A549 treated with Hydrocortisone at 1 μM for 4 hours (cell line): ENCODE measurements at places on chromosomes 3 and 15. TPM values are rescaled to one million over a fixed set of nuclear protein-coding genes. Genes with fewer than 3 reads are reported as not detected.

Gene PLCB2
- 0.67 to 1.1 TPM (median 0.85 TPM) in 5 replicates for total RNA-seq

Gene PPM1M
- 3.9 to 5.2 TPM (median 4.2 TPM) in 5 replicates for total RNA-seq

Gene SNX22
- 0.75 to 1.3 TPM (median 1.3 TPM) in 5 replicates for total RNA-seq

Gene C2CD4B
- total RNA-seq = 0.15 to 0.32 TPM (median 0.30 TPM) in 5 replicates

Gene SPINK8
- total RNA-seq = not detected in 5 replicates

Gene CLRN1
- total RNA-seq = not detected in 5 replicates

Gene THBS1
- 41.7 to 98.2 TPM (median 57.1 TPM) in 5 replicates for total RNA-seq

Gene TMCO5A
- not detected in 5 replicates for total RNA-seq

Gene NUP210
- total RNA-seq = 34.0 to 42.3 TPM (median 39.4 TPM) in 5 replicates

Gene UBP1
- total RNA-seq = 46.3 to 64.2 TPM (median 50.6 TPM) in 5 replicates

Gene LRRC2
- total RNA-seq = 0.02 TPM in 1 of 5 replicates, not detected in the others

Gene DLL4
- total RNA-seq = 1.8 to 2.4 TPM (median 2.1 TPM) in 5 replicates

Gene CPLX3
- total RNA-seq = 0.05 to 0.06 TPM in 2 of 5 replicates, not detected in the others

Gene MINAR1
- total RNA-seq = 0.39 to 0.61 TPM (median 0.51 TPM) in 5 replicates

Gene GOLGA6L7
- total RNA-seq = not detected in 5 replicates

Gene SLCO3A1
- 20.0 to 23.1 TPM (median 21.4 TPM) in 5 replicates for total RNA-seq

Gene FAM107A
- total RNA-seq = 0.17 to 0.29 TPM (median 0.22 TPM) in 5 replicates

Gene PPP1R14D
- 0.17 to 0.32 TPM in 2 of 5 replicates, not detected in the others for total RNA-seq

Gene FMN1
- 0.21 to 0.39 TPM (median 0.29 TPM) in 5 replicates for total RNA-seq

Gene TTLL13
- 0.03 to 0.18 TPM (median 0.14 TPM) in 5 replicates for total RNA-seq

Gene NAALADL2
- 0.10 to 0.23 TPM (median 0.18 TPM) in 3 of 5 replicates, not detected in the others for total RNA-seq

Gene CSPG5
- 0.84 to 1.1 TPM (median 1.1 TPM) in 5 replicates for total RNA-seq

Gene C3orf22
- total RNA-seq = not detected in 5 replicates

Gene SEMA7A
- 1.3 to 1.7 TPM (median 1.5 TPM) in 5 replicates for total RNA-seq

Gene GRK7
- 0.03 TPM in 1 of 5 replicates, not detected in the others for total RNA-seq

Gene KIF7
- total RNA-seq = 3.9 to 5.1 TPM (median 4.1 TPM) in 5 replicates

Gene KNG1
- total RNA-seq = 0.06 TPM in 1 of 5 replicates, not detected in the others

Gene SIDT1
- 0.46 to 0.60 TPM (median 0.54 TPM) in 5 replicates for total RNA-seq

Gene LIPC
- total RNA-seq = 0.07 to 0.17 TPM (median 0.12 TPM) in 5 replicates

Gene ABHD17C
- 26.5 to 29.9 TPM (median 27.4 TPM) in 5 replicates for total RNA-seq

Gene C3orf49
- not detected in 5 replicates for total RNA-seq

Gene DZIP3
- 3.5 to 4.4 TPM (median 4.1 TPM) in 5 replicates for total RNA-seq

Gene CNTN3
- total RNA-seq = not detected in 5 replicates

Gene CCRL2
- 0.07 to 0.10 TPM (median 0.09 TPM) in 3 of 5 replicates, not detected in the others for total RNA-seq

Gene SI
- total RNA-seq = not detected in 5 replicates

Gene EFCAB12
- total RNA-seq = 0.68 to 1.2 TPM (median 1.0 TPM) in 5 replicates

Gene GOLGA6L4
- total RNA-seq = 0.84 to 1.9 TPM (median 1.2 TPM) in 5 replicates

Gene PPARG
- 37.4 to 43.6 TPM (median 41.5 TPM) in 5 replicates for total RNA-seq

Gene LRTM1
- total RNA-seq = not detected in 5 replicates

Gene FSIP1
- 0.53 to 1.6 TPM (median 0.95 TPM) in 5 replicates for total RNA-seq

Gene VGLL3
- total RNA-seq = 5.2 to 12.1 TPM (median 8.7 TPM) in 5 replicates

Gene SLC6A20
- total RNA-seq = 0.01 to 0.05 TPM (median 0.03 TPM) in 4 of 5 replicates, not detected in the other

Gene GABRR3
- not detected in 5 replicates for total RNA-seq

Gene RLBP1
- 0.13 TPM in 1 of 5 replicates, not detected in the others for total RNA-seq

Gene GOLGB1
- 13.6 to 19.9 TPM (median 15.5 TPM) in 5 replicates for total RNA-seq

Gene TLR9
- 0.02 to 0.03 TPM in 2 of 5 replicates, not detected in the others for total RNA-seq

Gene EFCC1
- total RNA-seq = 0.03 TPM in 1 of 5 replicates, not detected in the others

Gene P2RY12
- total RNA-seq = not detected in 5 replicates

Gene IL17RD
- total RNA-seq = 0.54 to 1.4 TPM (median 1.1 TPM) in 5 replicates

Gene RAB6B
- 2.0 to 3.6 TPM (median 2.1 TPM) in 5 replicates for total RNA-seq

Gene IL17RC
- total RNA-seq = 27.3 to 35.3 TPM (median 31.1 TPM) in 5 replicates

Gene ATP13A3
- total RNA-seq = 21.7 to 41.0 TPM (median 29.2 TPM) in 5 replicates

Gene ESYT3
- 0.40 to 0.83 TPM (median 0.55 TPM) in 5 replicates for total RNA-seq

Gene GPR27
- total RNA-seq = 2.4 to 3.1 TPM (median 3.0 TPM) in 5 replicates

Gene ELP6
- total RNA-seq = 25.9 to 27.8 TPM (median 27.1 TPM) in 5 replicates

Gene ILDR1
- not detected in 5 replicates for total RNA-seq

Gene ASB14
- total RNA-seq = not detected in 5 replicates

Gene GOLGA8J
- total RNA-seq = 0.16 TPM in 1 of 5 replicates, not detected in the others

Gene ARHGEF26
- total RNA-seq = 8.0 to 11.2 TPM (median 9.7 TPM) in 5 replicates
